ENCODE measurements at places on chromosomes 11 and 22. TPM values are rescaled to one million over a fixed set of nuclear protein-coding genes. Genes with fewer than 3 reads are reported as not detected.

GRCh38 chr11:46112961-46113607 lies 8.2 kb downstream of the PHF21A start:
- DNase-seq = no peak

GRCh38 chr22:44120314-44120704 lies 60.4 kb upstream of the PARVG start:
- DNase-seq = no peak

DNA sequence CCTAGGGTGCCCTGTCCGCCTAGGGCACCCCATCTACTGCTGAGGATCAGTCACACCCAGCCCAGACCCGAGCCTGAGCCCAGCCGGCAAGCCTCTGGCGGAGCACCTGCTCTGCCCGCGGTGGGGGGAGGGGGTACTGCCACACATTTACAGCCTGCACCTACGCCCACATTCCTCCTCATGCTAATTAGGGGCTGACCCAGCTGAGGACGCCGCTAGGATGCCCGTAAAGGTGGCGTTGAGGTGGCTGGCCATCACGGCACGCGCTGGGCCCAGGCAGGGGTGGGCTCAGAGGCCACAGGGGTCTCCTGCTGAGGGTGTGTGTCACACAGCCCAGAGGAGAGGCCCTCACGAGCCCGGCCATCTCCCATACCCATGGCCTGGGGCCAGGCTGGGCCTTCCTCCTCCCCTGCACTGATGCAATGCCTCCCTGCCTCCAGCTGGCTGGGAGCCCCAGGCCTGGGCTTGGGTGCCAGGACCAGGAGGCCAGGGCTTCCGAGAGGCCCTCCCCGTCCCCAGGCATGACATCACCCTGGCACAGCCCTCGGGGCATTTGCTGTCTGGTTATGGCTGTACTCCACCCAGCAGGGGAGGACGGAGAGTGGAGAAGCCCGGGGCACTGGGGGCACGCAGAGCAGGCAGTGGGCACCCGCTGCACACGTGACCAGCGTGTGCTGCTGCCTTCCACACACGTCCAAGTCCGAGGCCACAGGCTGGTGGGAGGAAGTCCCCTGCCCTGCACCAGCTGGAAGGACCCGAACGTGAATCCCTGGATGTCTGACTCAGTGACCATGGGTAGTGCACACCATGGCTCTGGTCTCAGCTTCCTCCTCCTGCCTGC lies 12.7 kb downstream of the DUSP8 start:
- peak; percentile 80 for DNase-seq

DNA sequence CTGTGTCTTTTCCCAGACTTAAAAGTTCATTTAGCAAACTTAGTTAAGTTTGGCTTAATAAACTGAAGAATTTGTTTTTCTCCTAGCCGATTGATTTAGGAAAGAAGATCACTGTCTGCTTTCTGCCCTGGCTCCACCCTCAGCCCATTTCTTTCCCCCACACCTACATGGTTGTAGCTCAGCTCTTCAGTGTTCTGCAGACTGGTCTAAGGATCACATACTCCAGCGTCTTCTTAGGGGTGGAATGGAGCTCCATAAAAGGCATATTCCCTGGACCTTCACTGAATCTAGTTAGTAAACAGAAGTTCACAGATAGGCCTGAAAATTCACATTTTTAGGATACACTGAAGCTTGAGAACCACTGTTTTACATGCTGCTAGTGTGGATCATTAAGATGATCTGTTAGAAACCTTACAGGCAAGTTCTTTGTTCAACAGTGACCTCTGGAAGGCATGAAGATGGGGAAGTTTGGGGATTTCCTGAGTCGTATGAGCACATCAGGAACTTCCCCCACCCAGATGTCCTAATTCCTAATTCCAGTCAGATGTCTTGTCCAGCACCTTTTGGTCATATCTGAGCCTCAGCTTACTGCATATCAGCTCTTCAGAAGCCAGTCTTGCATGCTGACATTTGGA lies 16.8 kb downstream of the PIWIL4 start:
- no peak for DNase-seq

GRCh38 chr11:71454470-71455113 lies 1.6 kb downstream of the NADSYN1 start:
- no peak for DNase-seq

- DNase-seq = no peak
Observed at GRCh38 chr11:46465683-46466082, 74.1 kb upstream of the CHRM4 start.

DNA sequence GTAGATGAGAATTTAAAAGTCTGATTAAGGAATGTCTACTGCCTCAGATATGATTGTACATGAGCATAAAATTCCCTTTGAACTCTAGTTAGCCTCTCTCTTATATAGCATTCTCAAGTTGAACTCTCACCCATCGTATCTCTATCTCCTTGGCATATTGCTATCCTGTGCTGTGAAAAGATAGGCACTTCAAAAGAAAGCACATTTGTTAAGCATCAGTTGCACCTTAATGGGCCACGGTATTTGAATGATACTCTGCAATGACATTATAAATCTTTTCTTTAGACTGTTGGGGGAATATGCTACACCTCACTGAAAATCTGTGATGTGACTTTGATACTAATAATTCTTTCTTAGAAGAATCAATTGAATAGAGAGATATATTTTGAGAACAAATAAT lies 570.7 kb downstream of the JRKL start:
- no peak for DNase-seq

- DNase-seq = no peak
Observed at GRCh38 chr11:47506373-47506772, 46.6 kb downstream of the CELF1 start.

DNA sequence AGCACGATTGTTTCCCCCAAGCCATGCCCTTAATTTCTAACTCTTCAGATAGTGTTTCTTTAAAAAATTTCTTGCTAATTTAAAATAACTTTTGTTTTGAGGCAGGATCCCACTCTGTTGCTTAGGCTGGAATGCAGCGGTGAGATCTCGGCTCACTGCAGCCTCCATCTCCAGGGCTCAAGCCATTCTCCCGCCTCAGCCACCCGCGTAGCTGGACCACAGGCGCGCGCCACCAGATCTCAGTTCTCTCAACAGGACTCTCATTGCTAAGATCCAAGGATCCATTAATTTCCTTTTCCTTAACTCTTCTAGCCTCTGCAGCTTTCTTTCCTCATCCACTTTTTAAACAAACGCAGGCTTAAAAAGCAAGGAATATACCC lies 327 bp upstream of the MED17 start:
- no peak for DNase-seq

DNA sequence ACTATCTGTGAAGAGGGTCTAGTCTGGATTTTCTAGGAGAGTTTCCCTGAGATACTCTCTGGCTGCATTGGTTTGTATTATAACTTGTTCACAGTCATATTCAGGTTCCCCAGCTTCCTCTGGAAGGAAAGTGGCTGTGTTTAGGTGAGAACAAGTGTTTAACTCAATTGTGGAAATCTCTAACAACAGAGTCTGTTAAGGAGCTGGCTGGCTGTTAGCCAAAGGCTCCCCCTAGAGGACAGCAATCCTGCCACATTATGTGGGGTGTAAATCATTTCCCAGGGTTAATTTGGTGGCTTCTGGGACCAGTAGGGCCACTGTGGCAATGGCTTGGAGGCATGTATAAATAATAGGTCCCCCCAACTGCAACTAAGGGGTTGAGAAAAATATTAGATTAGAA lies 18.4 kb downstream of the MS4A6E start:
- peak; percentile 64 for DNase-seq

DNA sequence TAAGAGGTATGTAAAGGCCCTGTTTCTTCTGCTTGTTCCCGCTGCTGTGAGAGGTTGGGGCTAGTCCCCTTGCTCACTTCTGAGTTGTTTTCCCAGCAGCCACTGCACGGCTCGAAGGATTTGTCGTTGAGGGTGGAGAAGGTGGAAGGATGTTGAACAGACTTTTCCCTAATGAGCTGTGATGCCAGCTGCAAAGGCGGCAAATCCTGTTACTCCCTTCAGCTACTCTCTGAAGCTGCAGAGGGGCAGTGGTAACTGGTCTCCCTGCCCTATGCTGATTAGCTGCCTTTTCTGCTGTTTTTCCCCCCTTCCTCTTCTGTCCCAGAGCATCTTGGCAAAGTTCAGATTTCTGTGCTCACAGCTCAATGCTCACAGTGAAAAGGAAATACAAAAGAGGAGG lies 90.4 kb upstream of the SLC25A18 start:
- no peak for DNase-seq

DNA sequence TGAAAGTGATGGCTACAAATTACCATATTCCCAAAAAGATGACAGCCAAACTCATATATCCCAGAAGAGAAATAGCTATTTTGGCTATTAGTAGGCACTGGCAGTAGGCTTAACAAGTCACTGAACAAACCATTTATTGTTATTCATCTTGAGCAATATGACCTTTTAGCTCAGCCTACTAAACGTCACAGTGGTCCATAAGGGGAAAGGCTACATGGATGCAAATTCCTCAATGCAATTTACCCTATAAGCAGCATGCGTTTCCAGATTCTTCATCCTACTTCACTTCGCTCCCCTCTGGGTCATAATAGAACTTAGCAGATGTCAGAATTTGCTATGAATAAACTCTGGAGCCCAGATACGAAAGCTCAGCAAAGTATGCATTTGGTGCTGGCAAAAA lies 114.0 kb downstream of the SIK3 start:
- DNase-seq = no peak

DNA sequence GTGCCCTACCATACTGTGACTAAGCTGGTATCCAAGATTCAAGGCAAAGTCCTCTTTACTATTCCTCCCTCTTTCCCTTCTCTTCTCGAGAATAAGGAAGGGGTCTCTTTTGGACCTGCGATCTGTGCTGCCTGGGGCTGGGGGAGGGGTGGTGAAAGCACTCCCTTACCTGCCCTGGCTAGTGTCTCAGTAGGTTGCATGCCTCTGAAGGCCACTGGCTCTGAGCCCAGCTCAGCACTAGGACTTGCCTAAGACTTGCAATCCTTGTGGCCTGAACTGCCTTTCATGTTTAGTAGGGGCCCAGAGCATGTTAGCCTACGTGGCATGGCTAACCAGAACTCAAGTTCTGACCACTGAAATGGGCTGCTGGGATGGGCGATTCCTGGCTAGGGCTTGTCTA lies 13.0 kb upstream of the REXO2 start:
- no peak for DNase-seq

DNA sequence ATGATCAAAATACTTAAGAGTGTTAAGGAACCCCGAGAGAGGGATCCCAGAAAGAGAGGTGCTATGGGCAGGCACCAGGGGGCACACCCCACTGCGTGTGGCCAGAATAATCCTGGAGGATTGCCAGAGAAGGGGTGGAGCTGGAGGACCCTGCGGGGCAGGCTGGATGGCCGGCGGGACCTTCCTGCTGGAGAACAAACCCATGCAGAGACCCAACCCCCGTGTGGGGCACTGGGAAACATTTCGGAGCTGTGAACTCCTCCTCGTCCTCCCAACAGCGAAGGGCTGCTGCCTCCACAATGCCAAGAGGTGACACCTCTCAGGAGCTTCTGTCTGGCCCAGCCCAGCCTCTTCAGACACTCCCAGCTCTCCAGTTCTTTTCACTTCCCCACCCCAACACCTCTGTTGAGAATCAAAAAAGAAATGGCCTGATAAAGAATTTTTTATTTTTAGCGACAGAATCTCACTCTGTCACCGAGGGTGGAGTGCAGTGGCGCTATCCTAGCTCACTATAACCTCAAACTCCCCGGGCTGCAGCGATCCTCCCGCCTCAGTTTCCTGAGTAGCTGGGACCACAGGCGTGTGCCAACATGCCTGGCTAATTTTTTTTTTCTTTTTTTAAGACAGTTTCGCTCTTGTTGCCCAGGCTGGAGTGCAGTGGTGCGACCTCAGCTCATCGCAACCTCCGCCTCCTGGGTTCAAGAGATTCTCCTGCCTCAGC lies 25.6 kb downstream of the RHOD start:
- peak; percentile 68 for DNase-seq

GRCh38 chr11:8222820-8223512 lies 40.7 kb downstream of the LMO1 start:
- no peak for DNase-seq

DNA sequence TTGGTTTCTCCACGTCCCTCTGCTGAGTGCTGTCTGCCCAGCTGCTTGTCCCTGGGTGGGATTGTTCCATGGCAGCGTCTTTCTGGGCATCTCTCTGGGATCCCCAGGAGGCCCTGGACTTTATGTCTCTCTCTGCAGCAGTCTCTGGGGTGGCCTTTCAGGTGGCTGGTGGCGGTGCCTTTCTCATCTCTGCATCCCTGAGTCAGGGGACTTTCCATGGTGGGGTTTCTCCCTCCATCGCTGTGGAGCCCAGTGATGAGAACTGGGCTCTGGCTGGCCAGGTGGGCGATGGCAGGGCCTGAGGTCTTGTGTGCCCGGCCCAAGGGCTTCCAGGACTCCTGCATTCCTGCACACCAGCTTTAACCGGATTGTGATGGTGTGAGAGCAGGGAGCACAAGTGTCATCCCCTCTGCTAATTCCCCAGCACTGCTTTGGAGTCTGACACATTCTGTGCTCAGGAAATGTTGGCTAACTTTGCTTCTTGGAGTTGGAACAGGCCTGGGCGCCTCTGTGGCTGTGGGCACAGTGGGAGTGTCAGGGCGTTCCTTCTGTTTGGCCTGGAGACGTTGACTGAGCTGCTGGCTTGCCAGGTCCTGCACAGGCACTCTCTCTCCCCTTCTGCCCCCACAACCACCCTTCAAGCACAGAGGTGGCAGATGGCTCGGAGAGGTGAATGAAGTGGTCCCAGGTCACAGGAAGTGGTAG lies 27.9 kb downstream of the FAM83F start:
- DNase-seq = no peak

DNA sequence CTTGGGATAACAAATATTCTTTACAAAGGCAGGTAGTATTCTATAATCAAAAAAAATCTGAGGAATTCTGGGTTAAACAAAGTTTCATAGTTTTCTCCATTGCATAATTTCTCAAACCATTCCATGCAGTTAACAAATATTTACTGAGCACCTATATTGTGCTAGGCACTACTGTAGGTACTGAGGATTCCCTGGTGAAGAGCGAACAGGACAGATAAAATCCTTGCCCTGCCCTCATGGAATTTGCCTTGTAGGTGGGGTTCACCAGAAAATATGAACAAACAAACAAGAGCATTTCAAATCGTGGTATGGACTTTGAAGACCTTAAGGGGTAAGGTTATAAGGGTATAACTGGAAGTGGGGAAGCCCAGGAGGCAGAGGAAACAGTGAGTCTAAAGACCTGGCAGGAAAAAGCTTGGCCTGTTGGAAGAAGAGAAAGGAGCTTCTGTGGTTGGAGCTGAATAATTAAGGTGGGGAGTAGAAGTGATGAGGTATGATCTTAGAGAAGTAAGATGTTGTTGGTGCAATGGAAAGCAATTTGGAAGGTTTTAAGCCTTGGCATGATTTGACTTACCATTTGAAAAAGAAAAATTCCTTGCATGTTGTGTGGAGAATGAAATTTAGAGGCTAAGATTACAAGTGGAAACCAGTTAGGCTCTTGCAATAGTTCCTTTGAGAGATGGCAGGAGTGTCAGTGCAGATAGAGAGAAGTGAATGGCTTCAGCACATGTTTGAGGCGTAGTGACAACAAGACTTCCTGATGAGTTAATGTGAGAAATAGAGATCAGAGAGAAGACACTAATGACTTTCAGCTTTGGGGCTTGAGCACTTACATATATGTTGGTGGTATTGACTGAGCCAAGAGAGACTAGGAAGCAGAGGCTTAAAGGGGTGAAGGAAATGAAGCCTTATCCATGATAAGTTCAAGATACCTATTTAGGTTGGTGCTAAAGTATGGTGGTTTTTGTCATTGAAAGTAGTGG lies 55.7 kb upstream of the PICALM start:
- DNase-seq = no peak

The APOBEC3B gene
- total RNA-seq = 14.2 TPM

The HEPN1 gene
- not detected for total RNA-seq

The DLG2 gene
- total RNA-seq = 17.0 TPM

The TTC36 gene
- total RNA-seq = not detected

The ABCG4 gene
- total RNA-seq = 2.3 TPM

The CNTF gene
- total RNA-seq = 1.5 TPM

The MRPL40 gene
- 14.5 TPM for total RNA-seq

The CYTH4 gene
- total RNA-seq = not detected
